Activated CD4-positive, alpha-beta memory T cell treated with anti-CD3 and anti-CD28 coated beads for 36 hours (primary cell): ENCODE measurements at places on chromosomes 12 and 14. TPM values are rescaled to one million over a fixed set of nuclear protein-coding genes. Genes with fewer than 3 reads are reported as not detected.

INHBE gene
- total RNA-seq: 0.69 TPM

SLC5A8 gene
- total RNA-seq: not detected

DNA sequence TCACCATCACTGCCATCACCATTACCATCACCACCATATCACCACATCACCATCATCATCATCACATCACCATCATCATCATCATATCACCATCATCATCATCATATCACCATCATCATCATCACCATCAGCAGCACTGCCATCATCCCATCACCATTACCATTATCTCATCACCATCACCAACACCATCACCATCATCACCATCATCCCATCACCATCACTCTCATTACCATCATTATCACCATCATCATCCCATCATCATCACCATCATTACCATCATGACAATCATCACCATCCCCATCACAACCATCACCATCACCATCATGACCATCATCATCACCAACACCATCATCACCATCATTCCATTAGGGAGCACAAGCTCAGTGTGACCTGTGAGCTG lies 318.0 kb downstream of the ADGRD1 start:
- DNase-seq: no peak

TMEM132C gene
- not detected for total RNA-seq

GRCh38 chr14:75281654-75282019 lies 3.0 kb downstream of the FOS start:
- DNase-seq: no peak

DENND5B gene
- total RNA-seq: 0.17 TPM
